ENCODE measurements at places on chromosomes 13 and 19. TPM values are rescaled to one million over a fixed set of nuclear protein-coding genes. Genes with fewer than 3 reads are reported as not detected.

The GPATCH1 gene
- 7.3 TPM for polyA plus RNA-seq

GRCh38 chr13:46803586-46803985, 6.6 kb upstream of the ESD start:
- DNase-seq, result no peak

The FXYD1 gene
- polyA plus RNA-seq, result not detected

DNA sequence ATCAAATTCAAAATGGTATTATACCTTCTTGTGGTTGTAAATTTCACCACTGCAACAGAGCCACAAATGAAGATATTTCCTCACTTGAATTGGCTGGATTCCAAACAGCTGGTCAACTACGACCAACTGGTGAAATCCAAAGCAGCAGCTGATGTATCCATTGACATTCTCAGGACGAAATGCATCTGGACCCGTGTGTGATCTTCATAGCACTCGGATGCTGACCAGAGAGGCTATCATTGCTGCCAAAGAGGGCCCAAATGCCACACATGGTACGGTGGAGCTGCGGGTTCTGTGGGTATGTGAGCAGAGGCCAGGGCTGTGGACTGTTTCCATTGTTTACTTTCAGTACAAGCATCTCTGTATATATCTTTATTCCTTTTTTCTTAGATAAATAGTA, 25.6 kb upstream of the PCCA start:
- no peak for DNase-seq

The MUC16 gene
- polyA plus RNA-seq, result not detected

All from GM12878 (cell line).